Activated naive CD4-positive, alpha-beta T cell treated with Interleukin-2 at 50 U/mL for 16 hours (primary cell): ENCODE measurements at places on chromosomes 6 and 20.

GRCh38 chr6:139240161-139241010 is 51.4 kb downstream of the TXLNB start:
- DNase-seq, result no peak

- DNase-seq, result no peak
These were observed 40.7 kb upstream of the MROH8 start for GRCh38 chr20:37219751-37220668.

DNA sequence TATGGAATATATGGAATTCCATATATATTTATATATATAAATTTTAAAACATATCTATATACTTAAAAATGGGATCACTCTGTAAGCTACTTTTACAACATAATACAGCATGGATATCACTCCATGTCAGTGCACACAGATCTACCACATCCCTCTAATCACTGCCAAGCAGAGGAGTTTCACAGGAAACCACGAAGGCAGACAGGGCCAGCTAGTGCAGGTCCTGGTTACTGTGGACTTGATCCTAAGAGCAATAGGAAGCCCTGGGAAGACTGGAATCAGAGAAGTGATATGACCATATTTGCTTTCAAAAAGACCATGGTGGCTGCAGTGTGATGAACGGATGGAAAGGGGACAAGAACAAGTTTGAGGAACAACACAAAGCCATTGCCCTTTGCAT is 40.0 kb upstream of the NRN1 start:
- no peak for DNase-seq

DNA sequence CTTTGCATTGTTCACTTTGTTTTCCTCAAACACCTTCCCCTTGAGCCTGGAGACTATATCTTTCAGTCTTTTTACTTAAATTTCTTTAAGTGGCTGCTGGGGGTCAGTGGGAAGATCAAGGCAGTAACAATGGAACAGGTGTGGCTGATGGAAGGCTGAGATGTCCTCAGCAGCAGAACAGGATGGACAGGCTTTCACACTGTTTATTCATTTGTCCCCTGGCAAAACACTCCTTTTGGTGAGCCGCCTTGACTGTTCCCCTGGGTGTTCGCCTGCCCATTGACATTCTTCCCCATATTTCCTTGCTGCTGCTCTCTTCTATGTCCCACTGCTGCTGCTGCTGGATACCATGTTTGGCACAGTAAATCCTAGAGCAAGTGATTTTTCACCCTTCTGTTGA is 38.1 kb downstream of the RNF144B start:
- no peak for DNase-seq

DNA sequence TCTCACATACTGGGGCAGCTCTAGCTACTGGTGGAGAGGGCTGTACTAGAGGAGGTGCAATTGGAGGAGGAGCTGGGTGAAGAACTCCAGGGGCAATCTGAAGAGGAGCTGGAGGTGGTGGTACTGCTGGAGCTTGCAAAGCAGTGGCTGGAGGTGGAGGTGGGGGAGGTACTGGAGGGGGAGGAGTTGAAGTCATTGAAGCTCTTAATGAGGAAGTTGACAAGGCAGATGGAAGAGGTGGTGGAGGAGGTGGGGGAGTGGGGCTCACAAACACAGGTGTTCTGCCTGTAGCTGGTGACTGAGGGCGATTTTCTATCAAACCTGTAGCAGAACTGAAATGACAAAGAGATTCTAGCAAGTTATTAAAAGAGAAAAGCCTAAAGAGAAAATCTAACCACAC is 77.6 kb downstream of the WASF1 start:
- no peak for DNase-seq

- DNase-seq, result peak; percentile 6
These were observed 39.0 kb upstream of the PLN start for GRCh38 chr6:118509009-118509617.

DNA sequence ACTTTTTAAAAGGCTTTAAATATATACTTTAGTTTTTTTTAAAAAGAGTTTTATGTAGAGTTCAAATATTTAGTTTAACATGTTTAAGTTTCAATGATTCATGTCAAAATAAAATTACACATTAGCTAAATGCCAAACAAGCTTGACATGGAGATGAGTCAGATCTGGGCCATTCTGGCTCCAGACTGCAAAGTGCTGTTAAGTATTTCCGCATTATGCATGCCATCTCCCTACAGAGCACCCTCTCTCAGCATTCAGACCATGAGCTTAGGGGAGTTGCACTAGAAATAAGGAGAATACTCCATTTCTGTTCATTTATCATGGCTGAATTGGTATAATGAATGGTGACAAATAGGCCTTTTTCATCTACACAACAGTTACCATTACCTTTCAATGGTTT is 21.5 kb upstream of the HS3ST5 start:
- DNase-seq, result no peak

- DNase-seq, result no peak
These were observed 10.9 kb upstream of the GCM1 start for GRCh38 chr6:53159558-53159957.

DNA sequence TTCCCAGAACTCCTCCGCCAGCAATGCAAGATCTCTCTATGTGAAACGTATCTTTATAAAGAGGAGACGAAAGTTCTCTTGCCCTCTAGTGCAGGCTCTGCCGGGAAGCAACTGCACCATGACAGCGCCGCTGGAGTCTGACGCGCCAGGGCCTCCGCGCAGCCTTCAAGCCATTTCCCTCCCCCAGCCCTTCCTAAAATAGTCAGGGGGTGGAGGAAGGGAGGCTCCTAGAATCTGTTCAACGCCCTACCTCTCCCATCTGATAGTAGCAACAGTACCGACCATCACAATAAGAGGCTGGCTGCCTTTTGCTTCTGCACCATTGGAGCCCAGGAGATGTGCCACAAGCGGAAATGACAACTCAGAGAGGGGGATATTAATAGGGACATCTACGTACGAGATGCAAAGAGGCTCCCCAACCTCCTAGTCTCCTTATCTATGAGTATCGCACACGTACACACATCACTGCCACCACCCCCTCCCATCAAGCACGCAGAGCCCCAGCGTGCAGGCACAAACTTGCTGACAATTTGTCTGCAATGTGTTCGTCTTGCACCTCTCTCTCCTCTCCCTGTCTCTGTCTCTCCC is 1.0 kb downstream of the SYNE1 start:
- DNase-seq, result no peak

DNA sequence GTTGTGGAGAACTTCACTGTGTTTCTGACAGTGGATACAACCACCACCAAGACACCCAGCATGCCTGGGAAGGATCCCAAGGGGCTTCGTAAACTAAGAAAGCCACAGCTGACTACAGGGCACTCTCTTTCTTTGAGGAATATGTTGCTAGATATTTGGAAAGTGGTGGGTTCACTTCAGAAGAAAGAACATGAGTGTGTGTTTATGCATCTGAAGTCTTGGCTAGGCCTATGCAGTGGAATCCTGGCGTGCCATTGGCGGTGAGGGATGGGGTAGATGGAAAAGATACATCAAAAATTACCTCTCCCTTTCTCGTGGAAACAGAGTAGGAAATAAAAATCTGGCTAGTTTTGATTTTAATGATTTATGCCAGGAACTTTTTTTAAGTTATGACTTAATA is 187.7 kb downstream of the PDE7B start:
- no peak for DNase-seq

DNA sequence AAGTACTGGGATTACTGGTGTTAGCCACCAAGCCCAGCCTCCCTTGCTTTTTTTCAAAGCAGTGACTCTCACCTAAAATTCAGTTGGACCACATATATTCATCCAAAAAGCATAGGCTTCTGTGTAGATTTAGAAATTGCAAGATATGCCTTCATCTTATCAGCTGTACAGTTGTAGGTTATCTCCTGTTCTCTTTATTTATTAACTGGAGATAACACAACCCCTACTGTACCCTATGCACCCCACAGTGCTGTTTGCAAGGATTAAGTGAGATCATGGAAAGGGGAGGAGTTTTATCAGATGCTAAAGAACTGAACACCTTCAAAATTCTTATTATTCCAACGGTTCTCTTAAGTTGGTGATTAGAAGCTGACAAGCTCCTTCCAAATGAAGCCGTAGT is 164.4 kb upstream of the JARID2 start:
- DNase-seq, result no peak

- DNase-seq, result peak; percentile 90
These were observed at the start of gene RPP21 for GRCh38 chr6:30344868-30345671. RPP21 (plus strand) TSS chr6:30345156; CDS start chr6:30345172, 16 bp downstream.

DNA sequence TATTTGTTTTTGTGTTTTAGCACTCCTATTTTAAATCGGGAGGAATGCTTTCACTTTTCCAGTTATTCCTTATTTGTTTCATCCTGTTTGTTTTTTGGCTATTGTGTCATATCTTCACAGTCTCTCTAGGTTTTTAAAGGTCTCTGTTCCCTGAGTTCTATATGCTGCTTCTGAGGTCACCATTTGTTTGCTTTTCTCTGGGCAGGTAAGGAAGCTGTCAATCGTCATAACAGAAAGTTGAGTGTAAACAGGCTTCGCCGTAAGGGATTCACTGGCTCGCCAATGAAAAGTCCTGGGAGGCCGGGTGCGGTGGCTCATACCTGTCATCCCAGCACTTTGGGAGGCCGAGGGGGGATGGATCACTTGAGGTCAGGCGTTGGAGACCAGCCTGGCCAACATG is 48.7 kb upstream of the RPS6KA2 start:
- no peak for DNase-seq

- DNase-seq, result no peak
These were observed 2.2 kb downstream of the CLDN20 start for GRCh38 chr6:155265843-155266535.
